ENCODE measurements at places on chromosomes 1 and 21.

DNA sequence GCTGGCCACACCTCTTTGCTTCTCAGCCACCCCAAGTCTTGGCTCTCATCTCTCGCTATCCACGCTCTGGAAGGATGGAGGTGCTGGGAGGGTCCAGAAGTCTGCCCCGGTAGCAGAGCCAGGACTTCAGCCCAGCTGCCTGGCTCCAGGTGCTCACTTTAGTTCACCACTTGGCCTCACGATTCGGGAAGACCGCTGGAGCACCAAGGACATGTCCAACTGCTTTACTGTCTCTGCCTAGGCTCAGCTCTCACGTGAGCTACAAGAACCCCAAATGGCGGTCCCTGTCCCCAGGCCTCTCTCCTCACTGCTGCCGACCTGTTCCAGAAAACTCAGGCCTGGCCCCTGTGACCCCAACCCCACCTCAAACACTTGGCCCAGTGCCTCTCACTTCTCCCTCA lies 3.4 kb downstream of the TRIM11 start:
- no peak for DNase-seq

DNA sequence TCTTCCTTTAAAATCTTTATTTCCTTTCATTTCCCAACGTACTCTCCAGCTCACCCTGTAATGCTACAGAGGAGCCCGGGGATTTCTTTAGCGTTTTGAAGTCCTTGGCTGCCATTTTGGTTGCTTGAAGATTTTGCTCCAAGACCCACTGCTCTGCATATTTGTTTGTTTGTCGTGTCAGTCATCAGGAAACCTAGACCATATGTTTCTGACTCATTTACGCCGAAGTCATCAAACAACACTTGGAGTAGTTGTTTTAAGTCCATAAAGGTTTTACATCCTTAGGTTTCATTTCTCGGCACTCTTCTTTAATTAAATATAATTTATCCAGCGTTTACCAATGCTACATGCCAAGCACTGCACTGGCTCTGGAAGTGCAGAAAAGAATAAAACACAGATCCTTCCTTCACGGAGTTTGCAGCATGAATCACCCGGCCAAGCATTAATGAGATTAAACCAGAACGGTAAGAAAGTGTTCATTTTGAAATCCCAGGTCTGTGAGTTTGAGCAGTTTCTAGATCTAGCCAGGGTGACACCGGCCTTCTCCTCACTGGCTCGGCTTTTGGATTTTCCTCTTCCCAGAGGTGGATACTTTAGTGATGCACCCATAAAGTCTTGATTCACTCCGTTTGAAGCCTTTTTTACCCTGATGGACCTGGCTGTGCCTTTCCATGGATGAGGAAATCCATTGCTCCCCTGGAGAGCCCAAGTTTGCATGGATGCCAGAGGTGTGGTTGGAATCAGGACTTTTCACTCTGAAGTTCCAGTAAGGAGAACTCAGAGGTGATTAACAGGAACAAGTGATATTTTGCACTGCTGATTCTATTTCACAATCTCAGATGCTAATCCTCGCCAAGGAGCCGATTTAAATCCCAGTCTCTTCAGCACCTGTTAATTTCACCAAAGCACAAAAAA lies 109.3 kb downstream of the KAZN start:
- DNase-seq: no peak

DNA sequence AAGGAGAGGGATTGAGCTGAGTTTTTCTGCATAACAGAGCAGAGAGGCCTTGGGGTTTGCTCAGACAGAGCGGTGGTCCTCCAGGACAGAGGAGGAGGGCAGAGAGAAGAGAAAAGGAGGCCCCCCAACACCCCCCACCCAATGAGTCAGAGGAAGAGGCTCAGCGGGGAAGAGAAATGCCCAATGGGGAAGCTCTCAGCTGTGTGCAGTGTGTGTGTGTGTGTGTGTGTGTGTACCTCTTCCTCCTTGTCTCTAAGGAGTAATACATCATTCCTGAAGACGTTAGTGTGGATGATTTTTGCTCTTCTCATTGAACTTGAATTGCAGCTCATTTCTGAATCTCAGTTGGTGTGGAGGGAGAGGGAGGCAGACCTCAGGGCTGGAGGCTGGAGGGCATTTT lies 8.7 kb downstream of the TMPRSS3 start:
- no peak for DNase-seq

DNA sequence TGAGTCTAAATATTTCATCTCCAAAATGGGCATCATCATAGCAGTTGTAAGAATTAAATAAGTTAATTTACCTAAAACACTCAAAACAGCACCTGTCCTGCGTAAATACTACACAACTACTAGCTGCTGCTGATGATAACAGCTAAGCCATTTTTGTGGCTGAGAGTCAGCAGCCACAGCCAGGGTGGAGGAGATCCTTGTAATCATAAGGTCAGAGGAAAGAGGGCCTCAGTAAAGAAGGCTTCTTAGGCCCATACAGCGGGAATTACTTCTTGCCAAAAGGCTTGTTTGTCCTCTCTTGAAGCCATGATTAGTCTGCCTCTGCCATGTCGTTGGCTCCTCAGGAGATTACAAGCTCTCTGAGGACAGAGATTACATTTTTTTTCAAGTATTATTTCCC lies 245.0 kb downstream of the FGGY start:
- no peak for DNase-seq

DNA sequence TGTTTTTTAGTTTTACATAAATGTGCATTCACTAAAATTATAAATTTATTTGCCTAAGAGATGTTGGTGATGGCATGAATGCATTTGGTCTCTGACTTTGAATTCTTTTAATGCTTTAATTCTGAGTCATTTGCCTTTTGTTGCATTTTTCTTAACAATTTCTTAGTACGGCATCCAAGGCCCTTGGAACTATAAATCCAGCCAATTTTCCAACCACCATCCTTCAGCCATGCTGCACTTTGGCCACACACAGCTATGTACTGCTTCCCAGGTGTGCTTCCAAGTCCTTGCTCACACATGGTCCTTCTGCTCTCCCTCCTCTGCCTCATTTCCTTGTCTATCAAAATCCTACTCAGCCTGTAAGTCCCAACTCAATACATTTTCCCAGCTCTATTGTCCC lies 161.0 kb downstream of the DHRS3 start:
- DNase-seq: no peak

Measured in NCI-H1105 treated with DMSO at 0.1 percent for 48 hours (cell line).